ENCODE measurements at places on chromosomes 12 and 14.

DNA sequence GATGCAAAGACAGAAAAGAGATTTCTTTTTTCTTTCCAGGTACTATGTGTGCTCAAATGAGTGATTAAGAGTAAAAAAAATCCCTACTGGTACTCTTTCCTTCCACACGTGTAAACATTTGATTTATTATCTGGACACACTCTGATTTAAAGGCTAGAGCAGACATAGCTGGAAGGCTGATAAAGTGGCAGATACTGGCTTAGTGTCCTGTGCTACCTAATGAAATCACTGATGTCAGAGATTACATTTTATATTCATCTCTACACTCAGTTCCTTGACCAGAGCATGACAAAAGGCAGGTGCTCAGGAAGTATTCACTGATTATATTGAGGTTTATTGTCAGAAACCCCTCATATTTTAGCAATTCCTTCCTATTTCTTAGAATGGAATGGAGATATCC lies 136.6 kb upstream of the SLC38A2 start:
- DNase-seq, result no peak

GRCh38 chr12:111221062-111222026 lies 147.6 kb downstream of the PHETA1 start:
- DNase-seq, result no peak

- no peak for DNase-seq
Observed at GRCh38 chr12:93214523-93215289, 163.0 kb upstream of the NUDT4 start.

DNA sequence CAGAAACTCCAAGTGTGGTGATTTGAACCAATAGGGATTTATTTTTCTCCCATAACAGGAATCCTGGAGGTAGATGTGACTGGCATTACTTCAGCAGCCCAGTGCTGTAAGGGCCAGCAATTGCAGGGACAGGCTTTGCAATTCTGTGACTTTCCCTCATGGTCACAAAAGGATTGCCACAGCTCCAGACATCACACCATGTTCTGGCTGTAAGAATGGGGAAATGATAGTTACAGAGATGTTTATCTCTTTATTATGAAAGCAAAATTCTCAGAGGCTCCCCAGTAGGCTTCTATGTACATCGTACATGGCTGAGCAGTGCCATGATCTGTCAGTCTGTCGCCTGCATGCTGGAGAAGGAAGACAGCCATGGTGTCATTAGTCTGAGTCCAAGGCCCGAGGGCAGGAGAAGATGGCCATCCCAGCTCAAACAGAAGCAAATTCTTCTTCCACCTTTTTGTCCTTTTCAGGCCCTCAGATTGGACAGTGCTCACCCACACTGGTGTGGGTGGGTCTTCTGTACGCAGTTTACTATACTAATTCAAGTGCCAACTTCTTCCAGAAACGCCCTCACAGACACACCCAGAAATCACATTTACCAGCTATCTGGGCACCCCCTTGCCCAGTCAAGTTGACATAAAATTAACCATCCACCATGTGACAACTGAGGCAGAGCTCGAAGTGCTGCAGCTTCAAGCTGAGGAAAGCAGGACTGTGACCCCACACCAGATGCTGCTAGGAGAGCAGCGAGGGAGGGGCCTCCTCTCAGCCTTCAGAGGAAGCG lies 17.2 kb downstream of the ZBTB42 start:
- DNase-seq, result no peak

GRCh38 chr12:62409068-62409467 lies 57.6 kb upstream of the MON2 start:
- DNase-seq, result no peak

DNA sequence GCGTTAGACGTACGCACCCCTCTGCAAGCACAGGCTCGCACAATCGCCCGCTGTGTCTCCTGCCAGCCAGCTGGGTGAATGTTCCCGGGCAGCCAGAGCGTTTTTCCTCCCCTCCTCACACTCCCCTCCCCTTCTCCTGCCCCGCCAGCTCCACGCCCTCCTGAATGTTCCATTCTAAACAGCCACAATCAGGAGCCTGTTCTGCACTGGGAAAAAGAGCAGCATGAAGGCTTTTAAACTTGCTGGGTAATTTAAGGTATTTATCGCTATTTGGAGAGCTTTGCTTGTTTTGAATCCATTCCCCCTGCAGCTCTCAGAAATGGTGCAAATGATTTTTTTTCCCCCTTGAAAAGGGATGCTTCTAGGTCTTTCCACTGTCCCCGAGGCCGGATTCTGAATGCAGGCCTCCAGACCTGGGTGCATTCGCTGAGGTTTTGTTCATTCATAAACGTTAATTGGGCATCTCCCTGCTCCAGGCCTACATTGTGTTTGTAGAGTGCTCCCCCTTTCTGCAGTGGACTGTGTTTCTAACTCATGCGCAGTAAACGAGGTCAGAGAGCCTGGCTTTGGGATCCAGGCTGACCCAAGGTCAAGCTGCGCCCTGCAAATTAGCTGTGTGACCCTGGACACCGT lies 212.5 kb downstream of the CHST11 start:
- peak; percentile 34 for DNase-seq

GRCh38 chr12:48054955-48055821 lies 50.7 kb downstream of the SENP1 start:
- DNase-seq, result no peak

- no peak for DNase-seq
Observed at GRCh38 chr12:12025799-12026386, 44.8 kb upstream of the BCL2L14 start.

- no peak for DNase-seq
Observed at GRCh38 chr14:25832585-25832984, 765.2 kb downstream of the NOVA1 start.

- no peak for DNase-seq
Observed at GRCh38 chr12:119681111-119681510, 13.2 kb downstream of the PRKAB1 start.

GRCh38 chr12:4809013-4809448 lies 88.8 kb downstream of the GALNT8 start:
- DNase-seq, result no peak

DNA sequence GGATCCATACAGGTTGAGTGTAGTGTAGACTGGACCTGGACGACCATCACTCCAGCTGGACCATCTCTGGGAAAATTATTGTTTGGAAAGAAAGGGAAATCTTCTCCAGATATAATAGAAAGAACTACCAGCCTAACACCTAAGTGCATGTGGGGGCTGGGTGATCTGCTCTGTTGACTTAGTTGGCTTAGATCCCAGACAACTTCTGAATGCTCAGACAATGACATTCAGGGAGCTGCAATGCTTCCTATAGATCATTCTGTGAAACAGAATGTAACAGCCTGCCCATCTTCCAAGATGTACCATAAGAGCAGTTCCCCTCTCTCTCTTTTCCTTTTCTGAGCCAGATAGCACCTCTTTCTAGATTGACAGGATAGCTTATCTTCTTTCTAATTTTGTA lies 572.8 kb upstream of the STXBP6 start:
- peak; percentile 14 for DNase-seq

GRCh38 chr14:87899228-87899627 lies 93.8 kb downstream of the GALC start:
- no peak for DNase-seq

DNA sequence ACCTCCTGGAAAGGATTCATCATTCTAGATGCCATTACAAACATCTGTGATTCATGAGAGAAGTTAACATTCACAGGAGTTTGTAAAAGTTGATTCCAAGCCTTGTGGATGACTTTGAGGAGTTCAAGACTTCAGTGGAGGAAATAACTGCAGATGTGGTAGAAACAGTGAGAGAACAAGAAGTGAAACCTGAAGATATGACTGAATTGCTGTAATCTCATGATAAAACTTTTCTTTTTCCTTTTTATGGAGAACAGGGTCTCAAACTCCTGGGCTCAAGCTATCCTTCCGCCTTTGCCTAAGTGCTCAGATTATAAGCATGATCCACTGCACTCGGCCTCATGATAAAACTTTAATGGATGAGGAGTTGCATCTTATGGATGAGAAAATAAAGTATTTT lies 64.5 kb upstream of the GTF2A1 start:
- DNase-seq, result no peak

GRCh38 chr14:70514168-70515069 lies 20.4 kb downstream of the ADAM20 start:
- DNase-seq, result no peak

DNA sequence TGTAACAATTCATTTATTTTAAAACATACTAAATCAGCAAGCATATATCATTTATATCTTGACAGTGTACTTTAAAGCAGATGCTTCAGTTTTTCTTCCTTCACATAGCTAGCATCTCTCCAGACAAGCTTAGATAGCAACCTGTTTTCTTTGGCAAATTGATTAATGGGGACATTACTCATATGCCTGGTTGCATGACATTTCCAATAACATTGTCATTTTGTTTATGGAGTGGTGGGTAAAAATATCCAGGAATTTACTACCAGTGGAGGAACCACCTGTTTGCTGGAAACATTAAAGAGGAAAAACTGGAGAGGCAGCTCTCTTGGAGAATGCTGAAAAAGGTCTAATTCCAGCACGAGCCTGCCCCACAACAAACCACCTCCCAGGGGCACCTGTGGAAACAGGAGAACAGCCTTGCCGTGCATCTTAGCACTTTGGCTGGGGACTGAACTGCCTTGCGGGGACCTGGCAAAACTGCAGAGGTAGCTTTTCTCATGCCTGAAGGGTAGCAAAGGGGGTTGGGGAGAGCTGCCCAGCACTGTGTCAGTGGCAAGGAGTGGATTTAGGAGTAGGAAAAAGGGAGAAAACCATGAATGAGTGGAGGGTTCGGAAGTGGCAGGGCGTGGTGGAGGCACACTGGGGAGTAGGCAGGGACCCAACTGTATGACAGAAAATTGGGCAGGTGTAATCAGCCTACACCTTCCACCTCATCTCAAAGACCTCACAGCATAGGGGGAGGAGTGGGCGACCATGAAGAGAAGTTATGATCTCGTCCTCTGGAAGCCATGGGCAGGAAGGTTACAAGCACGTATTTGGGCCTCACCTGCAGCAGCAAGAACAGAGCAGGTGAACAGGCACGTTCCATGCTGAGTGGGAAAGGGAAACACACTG lies 11.7 kb upstream of the CREBL2 start:
- DNase-seq, result no peak

- no peak for DNase-seq
Observed at GRCh38 chr14:69631509-69631908, 20.1 kb downstream of the SUSD6 start.

DNA sequence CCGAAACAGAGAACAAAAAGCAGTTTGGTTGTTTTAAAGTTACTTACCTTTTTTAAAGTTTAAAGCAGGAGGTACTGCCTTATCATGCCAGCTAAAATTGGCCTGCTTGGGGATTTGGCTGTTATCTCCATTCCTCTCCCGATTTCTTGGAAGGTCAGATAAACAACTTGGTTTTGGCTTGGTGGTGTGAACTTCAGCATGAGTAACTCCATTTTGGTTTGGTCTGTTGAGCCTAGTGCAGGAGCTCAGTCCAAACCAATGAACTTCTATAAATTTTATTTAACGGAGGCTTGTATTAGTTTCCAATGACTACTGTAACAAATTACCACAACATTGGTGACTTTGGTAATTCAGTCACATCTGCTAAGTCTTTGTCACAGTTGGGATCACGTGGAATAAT lies 82.3 kb downstream of the PLEKHA5 start:
- DNase-seq, result no peak

DNA sequence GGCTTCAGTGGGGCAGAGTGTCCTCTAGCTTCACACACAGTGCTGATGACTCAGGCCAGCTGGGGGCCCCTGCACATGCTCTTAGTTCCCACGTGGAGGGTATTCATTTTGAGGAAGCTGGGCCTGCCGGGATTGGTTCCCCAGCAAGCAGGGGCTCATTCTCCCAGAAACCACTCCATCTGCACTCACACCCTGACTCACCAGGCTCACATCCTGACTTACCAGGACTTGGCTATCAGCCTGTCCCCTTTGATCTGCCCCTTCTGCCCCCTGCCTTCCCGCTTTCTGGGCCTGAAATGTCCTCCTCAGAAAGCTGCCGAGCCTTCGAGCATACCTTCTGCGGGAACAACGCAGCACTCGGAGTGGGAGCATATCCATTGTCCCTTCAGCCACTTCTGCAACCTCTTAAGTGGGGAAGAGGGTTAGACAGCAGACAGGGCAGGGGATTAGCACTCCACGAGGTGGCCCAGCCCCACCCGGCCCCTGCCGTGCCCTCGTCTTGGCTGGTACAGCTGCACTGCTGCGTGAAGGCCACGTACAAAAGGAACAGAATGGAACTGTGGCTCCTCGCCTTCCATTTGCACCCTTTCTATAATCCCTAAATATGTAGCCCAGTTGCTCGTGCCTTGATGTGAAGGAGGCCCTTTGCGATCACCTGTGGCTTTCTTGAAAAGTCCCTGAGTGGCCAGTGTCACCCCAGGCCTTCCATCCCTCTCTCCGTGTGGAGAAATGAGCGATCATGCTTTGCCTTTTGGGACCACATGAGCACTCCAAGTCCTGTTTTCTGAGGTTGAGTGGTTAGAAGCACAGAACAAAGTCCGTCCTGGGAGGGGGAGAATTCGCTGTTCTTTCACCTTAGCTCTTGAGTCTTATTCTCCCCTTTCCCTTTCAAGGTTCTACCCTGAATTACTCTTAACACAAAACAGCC lies 26.1 kb downstream of the TPCN1 start:
- DNase-seq, result no peak

- no peak for DNase-seq
Observed at GRCh38 chr14:27256805-27257204, 659.0 kb upstream of the NOVA1 start.

DNA sequence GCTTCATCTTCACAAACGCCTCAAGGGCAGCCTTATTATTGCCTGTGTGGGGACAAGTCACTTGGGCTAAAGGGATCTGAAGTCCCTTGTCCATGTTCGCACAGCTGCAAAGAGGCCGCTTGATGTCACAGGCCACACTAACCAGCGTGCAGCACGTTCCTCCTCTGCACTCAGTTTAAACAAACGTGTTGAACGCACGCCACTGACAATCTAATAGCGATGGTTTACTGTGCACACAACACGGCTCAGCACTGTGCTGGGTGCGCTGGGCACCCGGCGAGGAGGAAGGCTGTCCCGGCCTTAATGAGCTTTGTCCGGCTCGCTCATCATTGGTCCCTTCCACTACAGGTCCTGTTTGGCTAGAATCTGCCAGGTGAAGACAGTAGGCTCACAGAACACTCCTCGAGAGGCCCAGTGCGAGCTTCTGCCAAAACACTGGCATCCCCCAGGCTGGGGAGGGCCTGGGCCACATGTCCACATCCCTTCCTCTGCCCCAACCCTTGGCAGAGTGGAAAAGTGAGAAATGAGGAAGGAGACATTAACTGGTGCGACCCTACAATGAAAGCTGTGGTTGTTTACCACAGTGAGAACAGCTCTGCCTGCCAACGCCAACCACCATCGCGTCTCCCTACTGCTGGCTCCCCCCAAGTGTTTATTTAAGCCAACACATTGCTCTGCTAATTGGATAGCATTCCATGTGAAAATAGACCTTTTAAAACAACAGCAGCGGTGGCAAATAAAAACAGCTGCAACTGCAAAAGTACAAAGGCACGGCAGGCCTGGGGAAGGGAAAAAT lies 113.2 kb downstream of the RBM19 start:
- DNase-seq, result peak; percentile 5

GRCh38 chr12:54412786-54413185 lies 6.3 kb downstream of the ITGA5 start:
- no peak for DNase-seq

GRCh38 chr12:65308006-65308405 lies 29.5 kb downstream of the MSRB3 start:
- no peak for DNase-seq

- no peak for DNase-seq
Observed at GRCh38 chr12:39682689-39683477, 63.3 kb upstream of the ABCD2 start.

GRCh38 chr14:58645641-58646040 lies 7.9 kb downstream of the DACT1 start:
- DNase-seq, result no peak

- DNase-seq, result no peak
Observed at GRCh38 chr12:13836099-13836498, 145.3 kb downstream of the GRIN2B start.

GRCh38 chr12:128872303-128872702 lies 19.0 kb downstream of the GLT1D1 start:
- no peak for DNase-seq
